ENCODE measurements at places on chromosomes 5 and 9. TPM values are rescaled to one million over a fixed set of nuclear protein-coding genes. Genes with fewer than 3 reads are reported as not detected.
A peak's percentile ranks its signal among the peaks of the same experiment; 100 is the strongest.

GRCh38 chr5:116733991-116734975, 159.7 kb upstream of the SEMA6A start:
- H3K4me3 ChIP-seq, result no peak overlapping the region
- no peaks in the 10 kb centered on the region for H3K4me1 ChIP-seq
- H3K36me3 ChIP-seq, result no peaks in the 10 kb centered on the region
- H3K27me3 ChIP-seq, result peaks cover 8% of the 10 kb centered on the region

The PRDM9 gene
- total RNA-seq, result not detected

The RORB gene
- total RNA-seq, result not detected

GRCh38 chr9:4207123-4207875, 92.6 kb downstream of the GLIS3 start:
- no peak overlapping the region for H3K27ac ChIP-seq
- no peaks in the 10 kb centered on the region for H3K36me3 ChIP-seq
- H3K27me3 ChIP-seq, result no peaks in the 10 kb centered on the region
- no peak for DNase-seq
- no peak overlapping the region for H3K4me3 ChIP-seq
- H3K4me1 ChIP-seq, result no peaks in the 10 kb centered on the region

GRCh38 chr5:90709323-90710155, 150.9 kb downstream of the ADGRV1 start:
- no peaks in the 10 kb centered on the region for H3K4me1 ChIP-seq
- H3K4me3 ChIP-seq, result no peak overlapping the region
- peaks cover 11% of the 10 kb centered on the region for H3K27me3 ChIP-seq
- no peaks in the 10 kb centered on the region for H3K36me3 ChIP-seq
- no peak overlapping the region for H3K27ac ChIP-seq
- DNase-seq, result peak; percentile 22

- H3K27ac ChIP-seq, result no peak overlapping the region
- H3K27me3 ChIP-seq, result no peaks in the 10 kb centered on the region
- peaks cover 7% of the 10 kb centered on the region for H3K4me1 ChIP-seq
- no peak overlapping the region for H3K4me3 ChIP-seq
These were observed 170.7 kb downstream of the MAPKAP1 start for GRCh38 chr9:125536167-125536772.

DNA sequence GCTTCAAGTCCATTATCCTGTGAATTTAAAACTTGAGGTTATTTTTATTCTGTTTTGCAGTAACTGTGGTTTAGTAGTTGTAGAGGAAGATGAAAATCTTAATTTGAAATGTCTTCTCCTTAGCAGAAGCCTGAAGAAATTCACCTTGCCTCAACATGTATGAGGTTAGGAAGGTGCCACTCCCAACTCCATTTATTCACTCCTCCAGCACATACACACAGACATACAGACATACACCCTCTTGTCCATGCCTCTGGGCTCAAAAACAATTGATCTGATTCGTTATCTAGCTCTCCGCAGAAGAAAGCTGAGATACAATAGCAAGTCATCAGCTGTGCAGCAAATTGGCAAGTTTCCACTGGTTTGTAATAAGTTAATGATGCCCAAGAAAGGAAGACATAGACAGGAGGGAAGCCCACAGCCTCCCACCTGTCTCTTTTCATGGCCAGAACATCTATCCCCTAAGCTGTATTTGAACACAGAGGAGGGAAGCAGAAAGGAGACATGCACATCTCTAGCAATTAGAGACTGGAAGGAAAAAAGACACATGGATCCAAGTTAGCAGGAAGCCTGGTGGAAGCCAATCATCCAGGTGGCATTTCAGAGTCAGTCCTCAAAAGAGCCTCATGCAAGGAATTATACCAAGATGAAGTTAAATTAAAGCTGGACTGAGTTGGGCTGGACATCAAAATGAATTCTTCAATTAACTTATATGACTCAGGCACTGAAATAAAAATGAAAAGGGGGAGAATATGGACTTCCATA, 257.9 kb downstream of the ASTN2 start:
- no peaks in the 10 kb centered on the region for H3K4me1 ChIP-seq
- no peaks in the 10 kb centered on the region for H3K36me3 ChIP-seq
- H3K4me3 ChIP-seq, result no peak overlapping the region
- no peak overlapping the region for H3K27ac ChIP-seq
- no peak for DNase-seq
